NCI-H1436 treated with DMSO at 0.1 percent for 48 hours (cell line): ENCODE measurements at places on chromosomes 2 and 18.

- no peak for DNase-seq
Measured at GRCh38 chr2:144434425-144435222, 85.3 kb downstream of the ZEB2 start.

GRCh38 chr2:198059800-198060199 is 255.4 kb downstream of the PLCL1 start:
- no peak for DNase-seq

DNA sequence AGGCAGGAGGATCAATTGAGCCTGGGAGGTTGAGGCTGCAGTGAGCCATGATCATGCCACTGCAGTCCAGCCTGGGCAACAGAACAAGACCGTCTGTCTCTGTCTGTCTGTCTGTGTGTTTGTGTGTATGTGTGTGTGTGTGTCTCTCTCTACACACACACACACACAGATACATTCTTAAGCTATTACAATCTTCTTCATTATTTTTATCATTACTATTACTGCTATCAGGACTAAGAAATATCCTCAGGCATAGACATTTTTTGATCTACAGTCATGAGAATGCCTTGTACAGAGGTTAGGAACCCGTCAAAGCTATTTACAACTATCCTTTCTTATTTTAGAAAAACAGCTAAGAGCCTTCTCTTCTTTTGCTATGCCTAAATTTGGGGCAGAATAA is 207.4 kb downstream of the NEDD4L start:
- no peak for DNase-seq

- no peak for DNase-seq
Measured at GRCh38 chr2:47558768-47559684, 156.1 kb downstream of the MSH2 start.

GRCh38 chr2:109419960-109420370 is 193.8 kb downstream of the SEPTIN10 start:
- no peak for DNase-seq

DNA sequence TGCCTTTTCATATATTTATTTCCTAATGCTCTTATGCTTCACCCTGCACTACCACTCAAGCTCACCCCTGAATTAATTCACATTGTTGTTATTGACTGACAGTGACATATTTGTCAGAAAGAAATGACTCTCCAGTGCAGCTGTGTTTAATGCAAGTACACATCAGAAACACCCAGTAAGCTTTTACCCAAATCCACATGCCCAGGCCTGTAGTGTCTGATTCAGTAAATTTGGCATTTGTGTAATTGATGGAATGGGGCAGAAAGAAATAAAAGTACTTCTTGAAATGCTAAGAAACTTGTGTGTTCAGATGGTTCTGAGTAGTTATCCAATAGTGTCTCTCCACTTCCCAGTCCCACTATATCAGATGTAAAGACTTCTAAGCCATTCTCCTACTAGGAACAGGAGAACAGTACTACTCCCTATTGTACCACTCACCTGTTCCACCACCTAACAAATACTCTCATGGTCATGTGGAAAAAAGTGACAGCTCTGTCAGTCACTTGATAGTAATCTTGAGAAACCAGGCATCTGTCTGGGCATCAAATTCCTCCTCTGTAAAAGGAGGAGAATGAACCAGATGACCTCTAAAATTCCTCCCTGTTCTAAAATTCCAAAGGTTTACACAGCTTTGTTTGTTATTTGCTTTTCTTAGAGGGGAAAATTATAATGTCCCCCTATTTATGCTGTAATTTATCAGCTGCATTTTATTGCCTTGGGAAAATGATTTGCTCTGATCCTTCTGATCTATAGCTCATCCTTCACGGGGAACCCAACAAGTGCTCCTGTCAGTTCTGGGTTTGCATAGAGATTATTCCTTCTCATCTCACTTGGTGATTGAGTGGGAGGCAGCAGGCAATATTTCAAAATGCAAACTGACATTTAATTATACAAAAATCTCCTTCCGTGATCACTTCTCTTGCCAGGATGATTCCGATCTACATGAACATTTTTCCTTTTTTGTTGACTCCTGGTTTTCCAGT is 70.9 kb downstream of the ZNF385B start:
- no peak for DNase-seq
